ENCODE measurements at places on chromosomes 2 and 18. TPM values are rescaled to one million over a fixed set of nuclear protein-coding genes. Genes with fewer than 3 reads are reported as not detected.

RNU2-63P gene
- not detected for total RNA-seq

HAAO gene
- total RNA-seq, result not detected

PARD6G gene
- total RNA-seq, result 3.1 TPM

RAB27B gene
- 1.5 TPM for total RNA-seq

NR4A2 gene
- total RNA-seq, result 7.6 TPM

TDRD15 gene
- total RNA-seq, result not detected

CCDC141 gene
- under 0.01 TPM for total RNA-seq

LRATD1 gene
- 0.08 TPM for total RNA-seq

EPB41L3 gene
- 5.2 TPM for total RNA-seq

ALPG gene
- total RNA-seq, result not detected

KCNG2 gene
- total RNA-seq, result not detected

EFHD1 gene
- total RNA-seq, result not detected

STARD6 gene
- total RNA-seq, result 0.29 TPM

FBXO36 gene
- total RNA-seq, result 1.6 TPM

ATL2 gene
- 73.7 TPM for total RNA-seq

FSHR gene
- total RNA-seq, result not detected

SOX11 gene
- total RNA-seq, result 9.3 TPM

SMYD1 gene
- total RNA-seq, result 1.2 TPM

RPS27A gene
- total RNA-seq, result 1,727 TPM

RAB17 gene
- total RNA-seq, result 20.9 TPM

POU3F3 gene
- total RNA-seq, result not detected
